ENCODE measurements at places on chromosomes 12 and 14.

DNA sequence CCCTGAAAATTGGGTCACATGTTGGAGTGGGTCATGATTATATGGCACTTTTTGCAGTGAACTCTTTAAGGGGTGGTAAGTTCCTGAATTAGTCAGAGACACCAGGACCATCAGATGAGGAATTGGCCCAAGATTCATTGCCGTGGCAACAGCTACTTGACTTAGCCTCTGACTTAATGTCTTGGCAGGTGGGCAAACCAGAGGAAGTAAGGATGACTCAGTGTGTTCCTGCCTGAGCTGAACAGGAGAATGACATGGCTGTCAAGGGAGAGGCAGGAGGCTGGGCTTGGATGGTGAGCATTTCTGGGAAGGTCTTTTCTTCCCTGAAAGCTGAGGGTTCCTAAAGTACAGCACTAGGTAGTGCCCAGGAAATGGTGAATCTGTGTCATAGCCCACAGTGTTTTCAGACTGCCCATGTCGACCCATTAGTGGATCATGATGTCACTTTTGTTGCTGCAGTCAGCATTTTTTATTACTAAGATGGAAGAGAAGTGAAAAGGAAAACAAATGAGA lies 170.1 kb upstream of the PWP1 start:
- peak; percentile 98 for DNase-seq

DNA sequence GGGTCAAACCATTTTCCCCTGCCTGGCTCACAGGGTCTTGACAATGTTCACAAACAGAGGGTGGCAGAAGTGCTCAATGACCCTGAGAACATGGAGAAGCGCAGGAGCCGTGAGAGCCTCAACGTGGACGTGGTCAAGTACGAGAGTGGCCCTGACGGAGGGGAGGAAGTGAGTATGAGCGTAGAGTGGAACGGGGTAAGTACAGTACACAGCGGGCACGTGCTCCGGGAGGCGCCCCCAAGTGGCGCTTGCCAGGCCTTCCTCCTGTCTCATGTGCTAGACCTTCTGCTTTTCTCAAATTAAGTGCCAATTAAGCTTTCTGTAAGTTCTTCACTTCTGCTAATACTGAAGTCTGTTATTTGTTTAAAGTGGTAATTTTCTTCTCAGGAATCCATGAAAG lies 35.9 kb downstream of the XRCC3 start:
- no peak for DNase-seq

DNA sequence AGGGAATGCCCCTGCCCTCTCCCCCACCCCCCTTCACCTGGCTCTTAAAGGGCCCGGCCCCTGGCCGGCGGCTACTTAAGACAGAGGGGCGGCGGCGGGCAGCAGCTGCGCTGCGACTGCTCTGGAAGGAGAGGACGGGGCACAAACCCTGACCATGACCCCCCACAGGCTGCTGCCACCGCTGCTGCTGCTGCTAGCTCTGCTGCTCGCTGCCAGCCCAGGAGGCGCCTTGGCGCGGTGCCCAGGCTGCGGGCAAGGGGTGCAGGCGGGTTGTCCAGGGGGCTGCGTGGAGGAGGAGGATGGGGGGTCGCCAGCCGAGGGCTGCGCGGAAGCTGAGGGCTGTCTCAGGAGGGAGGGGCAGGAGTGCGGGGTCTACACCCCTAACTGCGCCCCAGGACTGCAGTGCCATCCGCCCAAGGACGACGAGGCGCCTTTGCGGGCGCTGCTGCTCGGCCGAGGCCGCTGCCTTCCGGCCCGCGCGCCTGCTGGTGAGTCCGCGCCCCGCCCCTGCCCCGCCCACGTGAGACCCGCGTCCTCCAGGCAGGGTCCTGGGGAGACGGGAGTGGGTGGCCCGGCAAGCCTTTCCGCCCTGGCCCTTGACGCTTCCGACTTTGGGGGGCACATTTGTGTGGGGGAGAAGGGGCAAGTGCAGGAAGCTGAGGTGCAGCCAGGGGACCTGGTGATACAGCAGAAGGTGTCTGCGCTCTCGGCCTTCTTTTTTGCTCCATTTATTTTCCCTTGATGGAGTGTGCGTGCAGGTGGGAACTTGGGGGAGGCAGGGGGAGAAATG lies at the start of gene IGFBP6:
TSS of gene IGFBP6 (plus strand) at position 104 of the 790 bp plus-strand sequence. CDS start at position 155, 51 bp downstream.
- DNase-seq: peak; percentile 47

DNA sequence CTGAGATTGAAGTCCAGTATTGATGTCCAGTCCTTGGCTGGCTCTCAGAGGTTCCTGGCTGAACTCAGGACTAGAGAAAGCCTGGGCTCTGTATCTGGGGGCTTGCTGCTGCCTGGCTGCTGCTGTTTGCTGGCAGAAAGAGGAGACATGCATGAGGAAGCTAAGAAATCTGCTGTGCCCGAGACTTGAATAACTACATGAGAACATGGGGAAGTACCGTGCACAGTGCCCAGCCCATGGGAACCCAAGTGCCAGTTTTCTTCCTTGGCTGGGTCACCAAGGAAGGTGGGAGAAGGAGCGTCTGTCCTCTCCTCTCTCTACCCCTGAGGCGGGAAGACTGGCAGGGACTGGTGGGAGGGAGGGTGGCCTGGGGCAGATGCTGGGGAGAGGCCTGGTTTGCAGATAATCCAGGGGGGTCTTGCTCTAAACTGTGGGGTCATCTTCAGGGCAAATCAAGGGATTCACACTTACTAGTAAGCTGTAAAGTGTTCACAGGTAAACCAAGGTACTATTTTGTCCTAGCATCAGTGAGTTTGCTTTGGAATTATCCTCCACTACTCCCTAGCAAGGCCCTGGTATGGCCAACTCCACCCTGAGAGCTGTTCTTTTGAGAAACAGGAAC lies 13.8 kb upstream of the ZFP36L1 start:
- no peak for DNase-seq

DNA sequence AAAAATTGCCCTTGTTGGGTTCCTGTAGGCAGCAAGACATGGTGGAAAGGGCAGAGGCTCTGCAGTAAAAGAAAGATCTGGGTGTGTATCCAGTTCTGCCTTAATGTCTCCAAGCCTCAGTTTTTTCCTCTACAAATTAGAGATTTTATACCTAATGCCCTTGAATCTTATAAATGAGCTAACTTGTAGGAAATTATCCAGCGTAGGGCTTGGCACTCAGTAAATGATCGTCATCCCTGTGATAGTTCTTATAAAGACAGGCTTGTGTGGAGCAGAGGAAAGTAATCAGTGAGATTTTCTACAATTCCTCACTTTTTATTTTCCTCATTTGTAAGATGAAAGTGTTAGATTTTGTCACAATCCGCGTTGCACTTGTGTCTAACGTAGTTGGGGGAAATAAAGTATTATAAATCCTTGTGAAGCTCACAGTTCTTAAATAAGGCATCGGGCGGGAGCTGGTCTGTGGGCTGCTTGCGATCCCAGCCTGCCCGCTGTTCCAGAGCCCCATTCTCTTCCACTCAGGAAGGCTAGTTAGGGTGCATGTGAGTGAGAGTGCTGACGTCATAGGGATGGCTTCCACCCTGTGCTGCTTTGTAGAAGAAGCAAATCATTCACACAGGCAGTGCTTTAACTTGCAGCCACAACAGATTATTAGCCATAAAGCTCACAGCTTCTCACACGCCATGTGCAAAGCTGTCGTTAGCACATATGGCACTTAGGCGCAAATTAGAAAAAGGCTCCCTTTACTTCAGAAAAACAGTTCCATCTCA lies 87.6 kb downstream of the EML1 start:
- DNase-seq: no peak

DNA sequence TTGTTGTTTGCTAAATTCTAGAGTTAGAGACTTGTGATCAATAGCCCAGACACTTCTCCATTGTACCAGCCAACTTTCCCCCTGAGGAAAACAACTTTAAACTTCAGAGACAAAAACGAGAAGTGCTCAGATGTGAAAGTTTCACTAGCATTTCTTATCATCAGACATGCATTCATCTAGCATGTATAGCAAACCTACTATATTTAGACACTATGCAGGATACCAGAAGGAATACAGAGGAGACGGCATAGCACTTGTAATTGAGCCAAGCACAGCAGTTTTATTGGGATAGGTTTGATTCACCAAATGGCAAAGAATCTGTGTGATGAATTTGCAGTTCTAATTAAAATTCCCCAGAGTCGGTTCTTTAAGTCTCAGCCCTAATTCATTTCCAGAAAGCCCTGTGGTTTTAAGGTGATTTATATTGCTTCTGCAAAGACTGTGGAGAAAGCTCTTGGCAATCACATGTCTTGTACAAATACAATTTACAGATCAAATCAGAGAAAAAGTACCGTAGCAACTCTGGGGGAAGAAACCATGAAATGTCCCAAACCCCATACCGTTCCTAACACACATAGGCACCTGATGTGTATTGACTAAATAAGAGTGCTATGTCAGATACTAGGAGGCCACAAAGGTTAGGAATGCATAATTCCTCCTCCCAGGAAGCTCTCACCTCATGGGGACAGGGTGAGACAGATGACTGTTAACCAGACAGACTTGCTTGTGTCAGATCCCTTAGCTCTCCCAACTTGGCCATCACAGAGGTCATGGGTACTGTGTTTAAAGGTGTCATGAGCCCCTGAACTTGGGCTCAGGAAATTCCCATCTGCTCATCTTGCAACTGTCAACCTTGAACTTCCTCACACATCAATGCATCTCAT lies 69.6 kb upstream of the KRAS start:
- peak; percentile 18 for DNase-seq

DNA sequence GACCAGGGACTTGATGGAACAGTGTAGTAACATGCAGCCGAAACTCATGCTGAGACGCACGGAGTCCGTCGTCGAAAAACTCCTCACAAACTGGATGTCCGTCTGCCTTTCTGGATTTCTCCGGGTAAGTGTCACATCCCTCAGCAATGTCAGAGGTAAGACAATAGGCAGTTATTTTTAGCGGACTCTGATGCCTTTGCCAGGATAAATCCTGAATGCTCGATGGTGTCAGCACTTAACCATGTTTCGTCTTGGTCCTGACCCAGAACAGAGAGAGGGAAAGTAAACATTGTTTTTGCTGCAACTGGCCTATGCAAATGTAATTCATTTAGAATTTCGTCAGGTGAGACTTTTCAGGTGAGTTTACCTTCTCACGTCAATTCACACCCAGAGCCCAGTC lies 112.3 kb downstream of the PLXNC1 start:
- no peak for DNase-seq

- peak; percentile 72 for DNase-seq
Measured at GRCh38 chr12:122064780-122065588, 13.6 kb upstream of the MLXIP start.

- peak; percentile 63 for DNase-seq
Measured at GRCh38 chr14:52124791-52125684, 56.2 kb upstream of the NID2 start.
